T47D (cell line): ENCODE measurements at places on chromosomes 2 and 18.

- no peak for DNase-seq
These were observed 72.3 kb upstream of the CCDC68 start for GRCh38 chr18:55031576-55031975.

GRCh38 chr2:144131042-144131441, 388.9 kb downstream of the ZEB2 start:
- no peak for DNase-seq

DNA sequence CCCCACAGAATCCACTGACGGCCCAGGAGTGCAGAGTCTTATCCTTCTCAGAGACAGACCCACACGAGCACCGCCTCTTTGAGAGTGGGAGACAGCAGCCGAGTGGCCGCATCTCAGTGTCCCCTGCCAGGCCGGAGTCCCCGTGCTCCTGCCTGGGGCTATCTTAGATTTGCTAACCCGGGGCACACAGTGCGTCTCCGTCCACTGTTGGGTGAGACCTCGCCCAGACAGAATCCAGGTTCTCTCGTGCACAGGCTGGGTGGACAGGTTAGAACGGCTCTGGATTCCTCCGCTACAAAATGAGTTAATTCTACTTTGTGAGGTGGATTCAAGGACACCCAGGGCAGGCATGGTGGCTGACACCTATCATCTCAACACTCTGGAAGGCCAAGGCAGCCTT, 88.3 kb downstream of the ZNF516 start:
- no peak for DNase-seq

DNA sequence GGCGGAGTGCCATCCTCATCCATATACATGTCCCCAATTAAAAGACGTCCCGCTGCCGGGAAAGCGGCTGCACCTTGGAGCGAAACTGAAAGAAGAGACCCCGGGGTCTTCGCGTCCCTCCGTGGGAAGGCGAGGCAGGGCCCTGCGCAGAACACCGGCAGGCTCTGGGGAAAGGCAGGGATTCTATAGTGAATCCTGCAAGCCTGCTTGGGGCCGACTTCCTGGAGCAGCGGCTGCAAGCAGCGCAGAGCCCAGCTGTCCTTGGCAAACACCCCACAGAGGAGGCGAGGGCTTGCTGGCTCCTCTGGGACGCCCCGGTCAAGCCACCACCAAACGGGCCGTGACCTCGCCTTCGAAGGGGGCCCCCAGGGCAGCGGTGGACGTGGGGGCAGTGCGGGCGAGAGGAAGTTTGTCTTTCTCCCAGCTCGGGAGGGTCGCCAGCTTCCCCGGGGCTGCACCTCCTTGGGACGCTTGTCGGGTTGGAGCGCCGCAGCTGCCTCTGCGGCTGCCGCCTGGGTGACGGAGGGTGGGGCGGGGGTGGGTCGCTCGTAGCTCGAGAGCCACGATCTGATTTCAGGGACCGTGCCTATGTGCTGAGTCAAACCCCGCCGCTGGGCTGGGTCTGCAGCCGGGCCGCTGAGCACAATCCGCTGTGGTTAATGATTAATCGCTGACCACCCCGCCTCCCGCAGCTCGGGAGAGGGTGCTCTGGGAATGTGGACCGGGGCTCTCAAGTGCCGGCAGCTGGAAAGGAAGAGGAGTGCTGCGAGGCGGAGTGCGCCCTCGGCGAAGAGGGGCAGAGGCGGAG, 486 bp upstream of the GPR39 start:
- DNase-seq: peak; percentile 90

- DNase-seq: no peak
These were observed 63.1 kb upstream of the HPCAL1 start for GRCh38 chr2:10239561-10239967.

DNA sequence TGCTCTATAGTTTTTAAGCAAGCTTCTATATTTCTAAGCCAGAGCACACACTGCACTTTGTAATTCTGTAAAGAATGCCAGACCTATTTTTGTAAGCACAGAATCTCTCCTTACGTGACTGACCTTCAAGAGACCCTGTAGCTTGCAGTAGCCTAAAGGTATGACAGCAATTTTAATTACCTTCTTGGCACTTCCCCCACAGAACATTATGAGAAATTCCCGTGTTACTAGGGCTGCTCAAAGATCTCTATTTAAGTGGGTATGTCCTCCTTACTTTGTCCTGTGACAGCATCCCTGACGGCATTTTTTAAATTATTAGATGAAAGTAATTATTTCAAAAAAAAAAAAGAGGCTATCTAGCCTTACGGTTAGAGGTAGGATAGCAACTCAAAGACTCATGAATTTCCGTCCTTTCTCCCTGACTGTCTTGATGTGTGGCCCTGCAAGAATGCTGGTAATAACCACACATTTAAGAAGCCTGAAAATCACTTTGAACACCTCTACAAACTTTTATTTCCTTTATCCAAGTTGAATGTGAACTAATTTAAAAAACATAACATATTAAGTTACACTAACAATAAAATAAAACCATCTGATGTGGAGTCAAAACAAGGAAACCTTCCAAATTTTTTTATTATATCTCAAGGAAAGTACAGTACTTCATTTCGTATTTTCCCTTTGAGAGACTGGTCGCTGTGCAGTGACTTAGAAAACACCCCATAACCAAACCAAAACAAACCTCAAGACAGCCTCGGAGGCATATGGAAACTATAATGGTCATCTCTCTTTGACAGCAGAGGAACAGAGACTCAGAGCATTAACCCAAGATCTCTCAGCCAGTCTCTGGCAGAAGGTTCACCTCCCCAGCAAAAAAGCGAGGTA, 54.9 kb downstream of the THUMPD2 start:
- DNase-seq: no peak

- DNase-seq: no peak
These were observed 36.4 kb downstream of the FLACC1 start for GRCh38 chr2:201320701-201321100.

DNA sequence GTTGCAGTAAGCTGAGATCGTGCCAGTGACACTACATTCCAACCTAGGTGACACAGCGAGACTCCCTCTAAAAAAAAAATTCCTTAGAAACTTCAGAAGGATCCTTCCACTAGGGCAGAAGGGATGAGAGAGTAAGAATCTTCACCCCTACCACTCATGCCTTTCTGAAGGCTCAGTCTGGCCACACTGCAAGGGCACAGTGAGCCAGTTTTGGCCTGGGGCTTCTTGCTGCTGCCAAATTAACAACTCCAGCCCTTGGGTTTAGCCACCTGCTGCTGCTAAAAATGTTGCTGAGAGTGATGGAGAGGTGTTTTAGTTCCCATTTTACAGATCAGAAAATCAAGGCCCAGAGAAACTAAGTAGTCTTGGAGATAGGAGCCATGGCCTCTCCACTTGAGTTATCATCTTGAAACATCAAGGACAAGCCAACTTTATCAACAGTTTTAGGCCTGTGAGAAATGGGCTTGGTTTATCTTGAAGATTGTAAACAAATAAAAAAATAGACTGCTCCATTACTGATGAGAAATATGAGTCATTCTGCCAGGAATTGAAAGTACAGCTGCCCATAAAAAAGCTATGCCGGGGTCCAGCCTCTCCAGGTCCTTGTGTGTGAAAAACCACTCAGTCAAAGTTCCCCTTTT, 31.9 kb upstream of the CASP8 start:
- no peak for DNase-seq

GRCh38 chr2:239831001-239831731, 194.0 kb downstream of the NDUFA10 start:
- DNase-seq: no peak

- no peak for DNase-seq
These were observed 141.5 kb upstream of the FN1 start for GRCh38 chr2:215577356-215577755.

GRCh38 chr2:64980183-64980582, 9.0 kb upstream of the SLC1A4 start:
- DNase-seq: no peak

DNA sequence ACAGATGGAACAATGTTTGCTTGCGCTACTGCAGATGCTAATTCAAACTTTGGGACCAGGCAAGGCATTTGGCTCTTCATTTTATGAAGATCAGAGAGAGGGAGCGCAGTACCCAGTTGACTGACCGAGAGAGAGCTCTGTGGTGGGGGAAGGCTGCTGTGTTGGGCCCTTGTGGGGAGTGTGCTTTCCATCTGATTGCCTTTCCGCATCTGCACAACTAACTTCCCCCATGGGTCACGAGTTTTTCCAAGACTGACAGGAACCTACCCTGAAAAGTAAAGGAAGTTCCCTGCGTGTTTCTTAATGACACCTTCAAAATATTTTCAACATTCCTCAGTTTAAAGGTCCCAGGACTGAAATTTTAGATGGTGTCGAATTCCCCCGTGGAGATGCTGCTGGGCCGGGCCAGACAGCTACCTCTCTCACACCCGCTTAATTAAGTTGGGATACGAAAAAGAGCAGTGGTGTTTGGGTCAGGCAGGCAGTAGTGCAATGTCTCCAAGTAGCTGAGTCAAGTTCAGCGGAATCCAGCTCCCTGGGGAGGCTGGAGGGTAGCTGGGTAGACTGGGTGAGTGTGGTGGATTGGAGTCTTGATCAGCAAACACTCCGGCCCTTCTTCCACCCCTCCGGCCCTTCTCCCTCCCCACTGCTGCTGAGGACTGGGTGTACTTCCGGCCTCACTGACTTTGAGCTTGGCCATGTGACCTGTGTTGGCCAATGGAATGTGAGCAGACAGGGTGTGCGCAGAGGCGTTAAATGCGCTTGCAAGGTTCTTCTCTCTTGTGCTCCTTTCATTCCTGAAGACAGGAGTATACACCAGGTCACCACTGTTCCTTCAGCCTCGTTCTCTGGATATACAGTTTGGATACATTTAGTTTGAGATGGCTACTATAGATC, 2.3 kb upstream of the ARHGAP25 start:
- DNase-seq: no peak

DNA sequence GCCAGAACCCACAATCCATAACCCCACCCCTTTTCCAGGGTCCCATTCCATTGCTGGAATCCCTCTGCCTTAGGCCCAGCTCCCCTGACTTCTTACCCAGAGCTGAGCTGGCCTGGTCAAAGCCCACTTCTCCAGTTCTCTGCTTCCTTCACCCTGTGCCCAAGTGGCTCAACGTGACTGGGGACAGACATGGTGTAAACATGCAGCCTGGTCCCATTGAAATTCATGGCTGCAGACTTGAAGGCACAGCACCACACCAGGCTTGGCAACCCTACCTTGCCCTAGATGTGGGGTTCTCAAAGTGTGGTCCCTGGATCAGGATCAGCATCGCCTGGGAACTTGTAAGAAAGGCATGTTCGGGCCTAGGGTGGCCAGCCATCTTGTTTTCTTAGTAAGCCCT, 3.7 kb downstream of the HS1BP3 start:
- DNase-seq: no peak

- DNase-seq: peak; percentile 27
These were observed 214.7 kb downstream of the TGIF1 start for GRCh38 chr18:3664563-3665178.

- DNase-seq: no peak
These were observed 369.5 kb upstream of the LYPD1 start for GRCh38 chr2:133039531-133039930.

- no peak for DNase-seq
These were observed 161.0 kb upstream of the GLI2 start for GRCh38 chr2:120574620-120575019.

DNA sequence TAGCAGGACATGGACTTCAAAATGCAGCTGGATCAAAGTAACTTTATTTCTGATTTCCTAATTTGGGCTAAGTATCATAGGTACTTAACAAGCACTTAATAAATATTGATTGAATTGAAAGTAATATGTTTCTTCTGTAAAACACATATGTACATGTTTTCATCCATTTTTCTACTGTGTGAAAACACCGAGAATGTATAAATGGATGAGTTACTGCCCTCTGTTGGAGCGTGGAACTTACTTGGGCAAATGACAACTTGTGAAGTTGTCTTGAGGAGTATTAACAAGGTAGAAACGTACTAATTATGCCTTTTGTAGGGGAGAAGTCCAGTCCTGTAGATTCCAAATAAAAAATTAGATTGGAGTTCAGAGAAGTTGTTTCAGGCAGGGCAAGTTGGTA, 87.2 kb downstream of the PHLPP1 start:
- DNase-seq: peak; percentile 27

DNA sequence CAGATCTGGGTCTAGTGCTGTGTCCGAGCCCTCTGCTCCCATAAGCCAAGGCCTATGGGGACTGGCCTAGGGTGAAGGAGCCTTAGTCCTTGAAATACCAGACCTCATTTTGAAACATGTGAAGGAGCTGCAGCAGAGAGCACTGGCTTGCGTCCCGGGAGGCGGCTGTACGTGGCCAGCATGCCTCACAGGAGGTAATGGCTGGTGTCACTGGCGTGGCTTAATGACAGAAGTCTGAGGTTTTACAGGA, 72.7 kb upstream of the OTOS start:
- no peak for DNase-seq

DNA sequence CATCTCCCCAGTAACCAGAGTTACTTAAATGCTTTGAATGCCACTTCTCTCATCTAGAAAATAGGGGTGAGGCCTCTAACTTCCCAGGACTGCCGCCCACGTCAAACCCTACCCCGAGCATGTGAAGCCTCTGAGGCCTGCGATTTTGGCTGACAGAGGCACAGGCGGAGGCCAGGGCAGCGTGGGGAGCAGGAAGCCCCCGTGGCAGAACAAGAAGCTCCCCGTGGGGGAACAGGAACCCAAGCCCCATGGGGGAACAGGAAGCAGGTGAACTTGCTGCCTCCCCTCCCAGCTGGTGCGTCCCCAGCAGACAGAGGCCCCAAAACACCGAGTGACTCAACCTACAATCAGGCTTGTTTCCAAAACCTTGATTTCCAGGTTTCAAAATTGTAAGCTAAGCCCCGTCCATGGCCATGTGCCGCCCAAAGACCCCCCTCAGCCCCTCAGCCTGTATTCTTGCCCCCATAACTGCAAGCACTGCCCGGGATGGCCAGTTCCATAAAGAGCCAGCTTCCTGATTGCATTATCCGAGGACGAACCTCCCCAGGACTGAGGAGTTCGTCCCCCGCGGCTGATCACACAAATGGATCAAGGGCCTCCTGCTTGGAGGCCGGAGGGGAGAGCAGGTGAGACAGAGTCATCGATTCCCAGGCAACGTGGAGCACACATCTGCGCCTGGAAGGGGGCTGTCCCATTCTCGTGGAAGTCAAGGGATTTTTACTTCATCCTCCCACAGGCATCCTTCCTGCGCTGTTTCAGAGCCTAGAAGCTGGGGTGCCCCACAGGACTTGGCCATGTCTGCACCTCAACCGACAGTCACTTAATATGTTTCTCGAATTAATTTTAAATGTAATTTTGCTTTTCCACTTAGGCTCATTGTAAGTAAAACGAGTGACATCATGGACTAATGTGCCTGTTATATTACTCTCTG, 36.3 kb upstream of the CTDP1 start:
- no peak for DNase-seq
